H1 (cell line): ENCODE measurements at places on chromosomes 3 and 15.

GRCh38 chr3:38110314-38111050 lies 26.4 kb downstream of the ACAA1 start:
- DNase-seq, result no peak

DNA sequence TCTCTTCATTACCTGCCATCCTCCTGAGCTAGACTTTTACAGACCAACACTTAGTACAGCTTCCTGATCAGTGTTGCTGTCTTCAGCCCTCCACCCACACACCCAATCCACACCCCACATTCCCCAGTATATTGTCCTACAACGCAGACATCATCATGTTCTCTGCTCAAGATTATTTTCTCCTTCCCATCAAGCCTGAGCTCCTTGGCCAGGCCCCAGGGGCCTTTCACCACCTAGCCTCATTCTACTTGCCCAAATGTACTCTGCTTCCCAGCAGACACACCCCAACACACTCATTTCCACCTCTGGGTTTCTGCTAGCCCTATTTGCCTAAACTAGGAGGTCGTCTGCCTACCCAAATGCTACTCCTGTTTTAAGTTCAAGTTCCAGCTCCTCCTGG lies 37.0 kb downstream of the DAPK2 start:
- no peak for DNase-seq

GRCh38 chr15:37339856-37340255 lies 239.5 kb upstream of the MEIS2 start:
- DNase-seq, result no peak

DNA sequence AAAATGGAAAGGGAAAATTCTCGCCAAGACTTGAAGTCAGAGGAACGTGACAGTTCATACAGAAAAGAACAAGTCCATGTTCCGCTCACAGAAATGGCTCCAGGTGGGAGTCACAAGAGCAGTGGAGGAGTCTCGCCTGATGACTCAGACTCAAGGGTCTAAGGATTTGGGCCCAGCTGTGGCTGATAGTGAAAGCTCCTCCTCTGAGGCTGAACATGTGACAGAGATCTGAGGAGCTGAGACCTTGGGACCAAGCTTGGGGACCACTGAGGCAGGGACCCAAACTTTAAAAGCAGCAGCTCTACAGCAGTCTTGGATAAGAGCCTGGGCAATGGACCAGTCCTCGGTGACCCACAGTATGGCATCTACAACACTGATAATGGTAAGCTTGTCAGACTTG lies 9.3 kb upstream of the VEPH1 start:
- no peak for DNase-seq

DNA sequence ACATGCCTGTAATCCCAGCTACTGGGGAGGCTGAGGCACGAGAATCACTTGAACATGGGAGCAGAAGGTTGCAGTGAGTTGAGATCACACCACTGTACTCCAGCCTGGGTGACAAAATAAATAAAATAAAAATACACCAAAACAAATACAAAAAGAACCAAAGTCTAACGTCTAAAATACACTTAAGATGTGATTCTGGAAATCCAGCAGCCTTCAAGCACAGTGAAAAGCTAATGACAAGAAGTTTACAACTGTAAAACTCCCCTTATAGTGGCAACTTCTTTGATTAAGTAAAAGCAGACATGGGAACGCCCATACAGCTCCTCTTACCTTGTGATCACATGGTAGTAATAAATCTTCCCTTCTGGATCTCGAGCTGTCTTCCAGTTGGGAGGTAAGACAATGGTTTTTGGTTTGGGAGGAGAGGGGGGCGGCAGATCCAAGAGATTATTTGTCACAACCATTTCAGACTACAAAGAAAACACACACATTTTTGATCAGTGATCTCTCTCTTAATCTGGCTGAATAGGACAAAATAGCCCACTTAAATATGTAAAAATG lies 62.8 kb downstream of the NBEAL2 start:
- no peak for DNase-seq

- DNase-seq, result no peak
Measured at GRCh38 chr15:58483376-58483775, 51.6 kb downstream of the LIPC start.
